DND-41 (cell line): ENCODE measurements at places on chromosomes 1 and 21.

DNA sequence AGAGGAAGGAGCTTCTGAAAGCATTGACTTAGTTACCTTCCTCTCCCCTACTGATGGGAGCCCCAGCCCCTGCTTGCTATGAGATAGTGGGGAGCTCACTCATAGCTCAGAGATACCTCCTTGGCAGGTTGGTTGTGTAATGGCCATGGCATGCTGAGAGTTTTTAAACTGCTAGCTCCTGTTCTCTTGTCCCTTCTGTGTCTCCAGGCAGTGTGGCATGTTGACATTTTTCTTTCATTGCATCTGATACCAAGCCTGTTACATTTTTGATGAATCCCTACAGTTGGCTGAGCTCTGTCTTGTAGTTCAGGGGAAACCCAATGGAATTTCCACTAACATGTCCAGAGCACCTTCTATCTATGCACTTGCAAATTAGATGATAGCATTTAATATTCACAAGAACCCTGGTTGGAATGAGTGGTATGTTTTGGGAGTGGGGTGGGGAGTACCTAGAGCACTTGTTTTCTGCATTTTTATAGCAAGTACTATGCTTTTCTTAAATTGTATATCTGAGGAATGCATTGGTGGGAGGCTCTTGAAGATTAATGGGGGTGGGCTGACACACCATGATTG, 39.1 kb upstream of the EFCAB14 start:
- DNase-seq, result no peak

- DNase-seq, result no peak
Measured at GRCh38 chr1:8583031-8583430, 234.4 kb downstream of the RERE start.

DNA sequence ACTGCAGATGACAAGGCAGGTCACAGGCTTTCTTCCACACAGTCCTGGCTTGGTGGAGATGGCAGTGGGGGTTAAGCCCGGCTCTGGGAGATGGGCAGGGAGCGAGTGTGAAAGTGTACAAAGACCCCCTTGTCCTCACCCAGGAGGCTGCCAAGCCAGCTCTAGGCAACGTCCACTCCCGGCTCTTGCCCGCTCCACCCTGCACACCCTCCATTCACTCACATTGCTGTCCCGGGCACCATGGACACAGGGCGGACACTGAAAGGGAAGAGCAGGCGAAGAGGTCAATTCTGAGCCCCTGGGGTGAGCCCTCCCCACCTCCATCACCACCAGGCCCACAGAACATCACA, 8.9 kb downstream of the COL16A1 start:
- no peak for DNase-seq

- no peak for DNase-seq
Measured at GRCh38 chr1:39647247-39647646, 7.8 kb upstream of the HEYL start.

GRCh38 chr1:174818014-174818616, 181.6 kb upstream of the CACYBP start:
- DNase-seq, result no peak

- DNase-seq, result no peak
Measured at GRCh38 chr1:9248341-9249262, 14.0 kb downstream of the H6PD start.

- DNase-seq, result no peak
Measured at GRCh38 chr1:240962086-240962485, 350.1 kb upstream of the GREM2 start.

DNA sequence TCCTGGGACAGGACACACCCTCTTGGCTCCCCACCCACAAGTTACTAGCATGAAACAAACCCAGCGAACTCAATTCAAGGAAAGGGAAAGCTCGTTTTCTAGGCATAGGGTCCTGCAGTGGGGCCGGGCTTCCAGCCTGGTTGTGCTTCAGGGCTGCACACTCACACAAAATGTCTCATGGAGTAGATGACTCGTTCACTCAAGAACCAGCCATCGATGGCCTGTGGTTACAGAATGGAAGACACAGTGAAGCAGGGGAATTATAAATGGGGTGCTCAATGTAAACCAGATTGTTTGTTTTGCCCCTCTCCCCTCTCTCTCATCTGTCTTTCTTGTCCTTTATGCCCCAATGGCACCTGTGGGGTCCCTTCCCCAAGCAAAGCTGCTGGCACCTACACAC, 56.0 kb upstream of the COX20 start:
- DNase-seq, result no peak

DNA sequence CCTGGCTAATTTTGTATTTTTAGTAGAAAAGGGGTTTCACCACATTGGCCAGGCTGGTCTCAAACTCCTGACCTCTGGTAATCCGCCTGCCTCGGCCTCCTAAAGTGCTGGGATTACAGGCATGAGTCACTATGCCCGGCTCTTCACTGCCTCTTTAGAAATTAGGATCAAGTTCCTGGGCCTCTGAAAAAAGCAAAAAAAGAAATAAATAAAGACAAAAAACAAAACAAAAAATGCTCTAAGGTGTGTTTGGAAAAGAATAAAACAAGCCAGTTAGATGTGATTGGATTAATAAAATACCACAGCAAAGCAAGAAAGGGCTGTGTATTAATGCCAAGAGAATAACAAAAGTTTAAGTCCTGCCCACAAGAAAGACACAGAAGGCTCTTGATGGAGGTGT, 4.2 kb upstream of the ABCB10 start:
- no peak for DNase-seq

DNA sequence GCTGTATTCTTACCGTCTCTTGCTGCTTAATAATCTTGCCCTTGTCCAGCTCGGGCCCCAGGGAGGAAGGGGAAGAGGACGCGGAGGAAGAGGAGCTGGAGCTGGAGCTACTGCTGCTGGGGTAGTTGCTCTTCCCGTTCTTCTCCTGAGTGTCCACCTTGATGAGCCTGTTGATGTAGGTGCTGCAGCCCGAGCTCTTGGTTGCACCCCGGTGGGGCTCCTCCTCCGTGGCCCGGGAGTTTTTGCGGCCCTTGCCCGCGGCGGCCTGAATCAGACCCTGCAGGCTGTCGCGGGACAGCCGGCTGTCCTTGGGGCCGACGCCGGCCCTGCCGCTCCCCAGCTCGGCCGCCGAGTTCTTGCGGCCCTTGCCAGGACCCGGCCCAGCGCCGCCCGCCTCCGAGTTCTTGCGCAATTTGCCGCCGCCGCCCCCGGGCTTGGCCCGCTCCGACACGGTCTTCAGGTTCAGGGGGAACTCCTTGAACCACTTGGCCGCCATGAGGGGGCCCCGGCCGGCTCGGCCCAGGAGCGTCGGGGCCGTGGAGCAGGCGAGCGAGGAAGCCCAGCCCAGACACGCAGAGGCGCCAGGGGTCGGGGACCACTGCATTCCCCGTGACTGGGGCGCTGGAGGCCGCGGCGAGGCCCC, 475 bp upstream of the TDRD10 start:
- DNase-seq, result no peak
